ENCODE measurements at places on chromosomes 16 and 17. TPM values are rescaled to one million over a fixed set of nuclear protein-coding genes. Genes with fewer than 3 reads are reported as not detected.

RAB26 gene
- total RNA-seq: 0.65 TPM

TBC1D3C gene
- total RNA-seq: not detected

SMIM5 gene
- total RNA-seq: 0.10 TPM

CTRL gene
- total RNA-seq: 0.65 TPM

ABCA6 gene
- total RNA-seq: 34.3 TPM

ICAM2 gene
- 806 TPM for total RNA-seq

DHRS13 gene
- total RNA-seq: 4.8 TPM

CNGB1 gene
- under 0.01 TPM for total RNA-seq

CALB2 gene
- not detected for total RNA-seq

CD79B gene
- 0.33 TPM for total RNA-seq

FBF1 gene
- total RNA-seq: 7.2 TPM

CA5A gene
- not detected for total RNA-seq

COPZ2 gene
- total RNA-seq: 6.5 TPM

OR2C1 gene
- total RNA-seq: not detected

CRYBA1 gene
- not detected for total RNA-seq

EME2 gene
- 14.0 TPM for total RNA-seq

PPP1R1B gene
- not detected for total RNA-seq

ANKRD40CL gene
- total RNA-seq: not detected

REXO5 gene
- 7.2 TPM for total RNA-seq

CLDN9 gene
- total RNA-seq: not detected

C17orf100 gene
- total RNA-seq: 0.33 TPM

PRSS27 gene
- total RNA-seq: 1.1 TPM

CCL3 gene
- total RNA-seq: not detected

MYH11 gene
- total RNA-seq: not detected

ADPRM gene
- total RNA-seq: 9.1 TPM

ARRB2 gene
- total RNA-seq: 11.8 TPM

FBXW10 gene
- total RNA-seq: not detected

KRT12 gene
- not detected for total RNA-seq

KRTAP16-1 gene
- not detected for total RNA-seq

SEPHS2 gene
- total RNA-seq: 12.1 TPM

NR1D1 gene
- total RNA-seq: 2.9 TPM

CYB5D1 gene
- total RNA-seq: 12.0 TPM

ATXN1L gene
- total RNA-seq: 26.5 TPM

ARHGDIG gene
- total RNA-seq: 0.57 TPM

TEKT1 gene
- total RNA-seq: not detected

CA7 gene
- not detected for total RNA-seq

TP53TG3C gene
- not detected for total RNA-seq

TMEM114 gene
- not detected for total RNA-seq

HSD17B2 gene
- 38.5 TPM for total RNA-seq

SHBG gene
- total RNA-seq: not detected

TNK1 gene
- 0.38 TPM for total RNA-seq

FBXL16 gene
- total RNA-seq: 0.29 TPM

NQO1 gene
- 456 TPM for total RNA-seq

CCDC200 gene
- total RNA-seq: not detected

CACNG1 gene
- total RNA-seq: not detected
